Stimulated activated CD8-positive, alpha-beta memory T cell treated with anti-CD3 and anti-CD28 coated beads, Interleukin-7, amount 100 ng/mL, for 1 hour (primary cell): ENCODE measurements at places on chromosomes 5 and 9.

DNA sequence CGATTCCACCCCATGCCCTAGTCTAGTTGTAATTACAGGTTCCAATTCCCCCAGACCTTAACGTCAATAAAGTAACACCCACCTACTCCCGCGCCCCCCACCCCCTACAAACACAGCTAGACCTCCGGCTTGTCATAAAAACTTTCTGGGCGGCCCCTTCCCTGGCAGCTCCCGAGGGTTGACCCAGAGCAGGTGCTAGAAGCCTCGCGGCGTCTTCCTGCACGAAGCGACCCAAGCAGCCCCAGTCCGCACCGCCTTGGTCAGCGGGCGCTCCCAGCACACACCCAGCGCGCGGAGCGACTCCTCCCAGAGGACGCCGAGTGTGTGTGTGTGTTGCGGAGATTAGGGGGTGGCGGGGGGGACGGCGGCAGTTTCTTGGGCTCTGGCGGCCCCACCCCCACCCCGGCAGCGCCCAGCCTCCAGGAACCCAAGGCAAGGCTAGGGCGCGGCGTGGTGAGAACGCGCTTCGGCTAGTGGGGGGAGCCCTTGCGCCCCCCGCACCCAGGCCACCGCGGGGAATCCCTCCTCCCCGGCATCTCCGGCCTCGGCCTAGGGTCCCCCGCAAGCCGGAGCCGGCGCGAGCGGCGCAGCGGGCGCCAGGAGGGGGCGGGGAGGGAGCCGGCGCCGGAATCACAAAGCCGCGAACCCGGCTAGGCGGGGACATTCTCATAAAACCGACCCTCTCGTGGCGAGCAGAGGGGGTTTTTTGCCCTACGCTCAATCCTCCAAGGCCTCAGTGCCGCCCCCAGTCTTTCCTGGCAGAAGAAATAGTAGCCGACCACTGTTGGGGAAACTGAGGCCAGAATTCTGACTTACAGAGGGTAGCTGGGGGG is 2.2 kb downstream of the PCDH1 start:
- DNase-seq: no peak

- DNase-seq: no peak
Observed at GRCh38 chr5:59725392-59725767, 168.1 kb downstream of the PDE4D start.

GRCh38 chr9:134851020-134851419 is 29.6 kb upstream of the FCN2 start:
- DNase-seq: no peak

DNA sequence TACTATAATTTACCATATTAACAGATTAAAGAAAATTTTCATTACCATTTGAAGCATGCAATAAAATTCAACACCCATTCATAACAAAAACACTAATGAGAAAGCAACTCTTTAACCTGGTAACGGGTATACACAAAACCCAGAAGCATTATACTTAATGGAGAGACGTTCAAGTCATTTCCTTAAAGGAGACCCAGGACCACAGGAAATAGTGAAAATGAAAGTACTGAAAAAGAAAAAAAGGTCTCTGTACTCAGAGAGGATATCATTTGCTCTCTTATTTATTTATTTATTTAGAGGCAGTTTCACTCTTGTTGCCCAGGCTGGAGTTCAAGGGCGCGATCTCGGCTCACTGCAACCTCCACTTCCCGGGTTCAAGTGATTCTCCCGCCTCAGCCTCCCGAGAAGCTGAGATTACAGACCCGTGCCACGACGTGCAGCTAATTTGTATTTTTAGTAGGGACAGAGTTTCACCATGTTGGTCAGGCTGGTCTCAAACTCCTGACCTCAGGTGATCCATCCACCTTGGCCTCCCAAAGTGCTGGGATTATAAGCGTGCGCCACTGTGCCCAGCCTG is 61.6 kb downstream of the SETX start:
- no peak for DNase-seq

DNA sequence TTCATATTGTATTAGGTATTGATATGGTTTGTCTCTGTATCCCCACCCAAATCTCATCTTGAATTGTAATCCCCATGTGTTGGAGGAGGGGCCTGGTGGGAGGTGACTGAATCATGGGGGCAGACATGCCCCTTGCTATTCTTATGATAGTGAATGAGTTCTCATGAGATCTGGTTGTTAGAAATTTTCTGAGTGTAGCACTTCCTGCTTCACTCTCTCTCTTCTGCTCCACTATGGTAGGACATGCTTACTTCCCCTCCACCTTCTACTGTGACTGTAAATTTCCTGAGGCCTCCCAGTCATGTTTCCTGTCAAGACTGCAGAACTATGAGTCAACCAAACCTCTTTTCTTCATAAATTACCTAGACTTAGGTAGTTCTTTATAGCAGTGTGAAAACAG is 187.4 kb upstream of the SLC24A2 start:
- DNase-seq: no peak

DNA sequence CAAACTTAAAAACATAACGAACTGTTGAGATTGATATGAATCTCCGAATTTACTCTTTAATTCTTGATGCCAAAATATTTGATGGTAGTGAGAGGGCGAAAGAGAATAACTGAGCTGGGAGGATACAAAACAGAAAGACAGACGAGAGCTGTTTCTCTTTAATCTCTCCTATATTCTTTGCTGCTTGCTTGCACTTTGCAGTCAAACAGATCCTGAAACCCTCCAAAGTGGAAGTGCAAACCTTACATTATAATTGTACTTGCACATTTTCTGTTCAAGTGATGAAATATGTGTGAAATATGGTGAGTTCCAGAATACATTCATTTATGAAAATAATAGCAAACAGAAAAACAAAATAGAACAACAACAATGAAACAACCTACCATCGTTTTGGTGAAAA is 63.8 kb downstream of the PAM start:
- no peak for DNase-seq

- DNase-seq: no peak
Observed at GRCh38 chr9:13568405-13568804, 288.9 kb upstream of the MPDZ start.

- DNase-seq: no peak
Observed at GRCh38 chr5:139924294-139925215, 118.5 kb downstream of the NRG2 start.
